NCI-H526 (cell line): ENCODE measurements at places on chromosomes 13 and 19.

DNA sequence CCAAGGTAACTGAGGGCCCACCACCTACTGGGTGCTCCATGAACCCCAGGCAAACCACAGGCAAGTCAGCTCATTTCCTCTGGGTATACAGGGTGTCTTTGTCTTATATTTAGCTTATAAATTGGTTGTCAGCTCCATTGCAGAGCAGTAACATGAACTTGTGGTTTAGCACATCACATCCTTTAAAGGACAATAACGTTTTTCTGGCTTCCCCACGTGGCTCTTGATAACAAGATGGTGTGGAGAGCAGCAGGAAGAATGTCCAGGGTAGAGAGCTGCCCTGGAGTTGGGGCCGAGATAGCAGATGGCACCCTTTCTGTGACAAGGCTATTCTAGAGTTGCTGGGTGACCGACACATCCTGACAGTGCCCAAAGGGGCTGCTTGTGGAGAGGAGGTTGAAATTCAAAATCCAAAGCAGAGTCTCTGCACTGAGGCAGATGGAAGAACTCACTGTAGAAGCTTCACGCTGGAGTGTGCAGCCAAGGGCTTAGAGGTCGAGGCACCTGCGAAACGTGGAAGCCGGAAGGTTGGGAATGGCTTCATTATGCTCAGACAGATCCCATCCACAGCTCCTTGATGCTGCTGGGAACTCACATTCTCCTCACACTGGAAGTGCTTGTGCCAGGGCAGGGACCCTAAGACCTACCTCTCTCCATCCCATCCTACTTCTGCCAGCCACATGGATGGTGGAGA lies 133.0 kb upstream of the FRY start:
- no peak for DNase-seq

DNA sequence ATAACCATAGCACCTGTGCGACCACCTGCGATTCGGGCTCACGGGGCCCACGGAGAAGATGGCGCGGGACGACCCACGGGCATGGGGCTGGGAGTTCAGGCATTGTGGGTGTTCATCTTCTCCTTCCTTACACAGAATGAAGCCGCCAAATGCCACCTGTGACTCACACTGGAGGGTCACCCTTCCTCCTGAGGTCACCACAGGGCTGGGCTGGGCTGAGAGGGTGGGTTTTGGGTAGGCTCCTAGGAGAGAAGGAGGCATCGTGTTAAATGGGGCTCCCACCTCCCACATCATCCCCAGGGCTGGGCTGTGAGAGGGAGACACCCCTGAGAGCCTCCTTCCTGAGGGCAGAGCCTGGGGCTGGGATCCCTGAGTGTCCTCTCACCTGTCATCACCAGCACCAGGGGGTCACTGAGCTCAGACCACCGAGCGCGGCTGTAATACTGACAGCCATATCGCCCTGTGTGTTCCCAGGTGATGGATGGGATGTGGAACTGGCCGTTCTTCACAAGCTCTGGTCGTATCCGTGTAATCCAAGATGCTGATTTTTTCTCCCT lies 1.4 kb downstream of the LILRB2 start:
- DNase-seq, result no peak

DNA sequence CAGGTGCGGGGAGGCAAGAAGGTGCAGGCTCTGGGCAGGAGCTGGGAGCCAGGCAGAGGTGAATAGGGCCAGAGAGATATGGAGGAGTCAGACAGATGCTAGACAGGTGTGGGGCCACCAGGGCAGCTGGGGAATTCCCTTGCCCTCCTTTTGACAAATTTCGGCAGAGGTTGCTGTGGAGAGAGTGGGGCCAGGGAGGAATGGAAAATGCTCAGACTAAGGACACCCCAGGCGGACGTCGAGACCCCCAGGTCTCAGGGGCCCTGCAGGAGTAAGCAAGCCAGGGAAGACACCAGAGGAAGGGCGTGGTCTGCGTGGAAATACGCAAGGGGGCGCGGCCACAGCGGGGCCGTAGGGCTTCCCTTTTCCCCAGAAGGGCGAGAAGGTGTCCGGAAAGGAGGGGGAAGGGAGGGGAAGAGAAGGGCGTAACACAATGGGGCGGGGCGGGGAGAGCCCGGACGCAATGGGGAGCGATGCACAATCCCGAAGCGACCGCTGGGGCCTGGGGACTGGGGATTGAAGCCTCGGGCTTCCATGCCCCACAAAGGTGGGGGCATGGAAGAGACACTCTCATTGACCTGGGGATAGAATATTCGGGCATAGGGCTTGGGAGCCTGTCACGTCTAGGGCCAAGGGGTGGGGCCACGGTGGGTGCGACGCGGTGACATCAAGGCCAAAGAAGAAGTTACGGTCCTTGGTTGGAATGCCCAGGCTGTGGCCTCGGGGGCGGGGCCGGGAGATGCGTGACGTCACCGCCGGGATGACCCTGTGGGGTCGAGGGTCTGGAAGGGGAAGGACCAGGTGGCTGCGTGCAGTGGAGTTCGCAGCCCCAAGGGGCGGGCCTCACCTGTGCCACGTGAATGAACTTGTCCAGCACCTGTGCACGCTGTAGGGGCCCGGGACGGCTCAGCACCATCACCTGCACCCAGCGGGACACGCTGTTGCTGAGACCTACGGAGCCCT lies 8.2 kb downstream of the RASGRP4 start:
- DNase-seq, result peak; percentile 26

- DNase-seq, result no peak
Measured at GRCh38 chr13:33842986-33843385, 25.0 kb downstream of the RFC3 start.

DNA sequence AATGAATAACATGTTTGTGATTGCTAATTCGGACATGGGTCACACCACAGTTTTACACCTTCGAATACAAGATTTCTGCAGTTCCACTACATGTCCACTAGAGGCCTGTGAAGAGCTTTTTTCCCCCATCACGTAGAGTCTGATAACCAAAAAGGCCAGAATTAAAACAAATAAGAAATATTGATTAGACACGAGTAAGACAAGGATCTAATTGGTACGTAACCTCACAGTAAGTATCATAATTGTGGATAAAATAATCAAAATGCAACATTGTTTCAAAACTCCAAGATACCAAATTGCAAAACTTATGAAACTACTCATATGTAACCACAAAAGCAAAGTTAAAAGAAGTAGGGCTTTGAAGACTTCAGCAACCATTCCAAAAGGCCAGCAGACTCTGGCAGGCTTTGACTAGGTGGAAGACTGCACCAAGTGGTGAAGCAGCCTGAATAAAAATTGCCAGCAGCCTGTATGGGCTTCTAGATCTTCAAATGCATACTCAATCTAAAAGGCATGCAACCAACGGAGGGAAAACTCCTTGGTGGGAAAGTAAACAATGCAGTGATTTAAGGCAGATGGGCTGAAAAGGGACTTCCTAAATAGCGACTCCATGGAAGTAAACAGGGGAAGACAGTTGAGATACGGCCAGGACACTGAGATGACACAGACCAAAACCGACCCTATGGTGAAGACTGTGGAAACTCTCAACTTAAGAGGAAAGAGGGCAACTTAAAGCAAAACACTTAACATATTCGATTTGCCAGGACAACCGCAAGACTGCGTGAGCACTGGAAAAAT lies 56.7 kb downstream of the STARD13 start:
- peak; percentile 73 for DNase-seq

GRCh38 chr13:80166352-80166751 lies 174.6 kb downstream of the SPRY2 start:
- DNase-seq, result no peak

- DNase-seq, result peak; percentile 89
Measured at GRCh38 chr19:50383852-50384684, at the start of gene POLD1. TSS of gene POLD1 (plus strand) at chr19:50384347. CDS start at chr19:50398852, 14,505 bp downstream.
